Activated CD8-positive, alpha-beta T cell treated with anti-CD3 and anti-CD28 coated beads for 36 hours (primary cell): ENCODE measurements at places on chromosomes 5 and 9.

- DNase-seq = no peak
Observed at GRCh38 chr5:89445106-89445745, 562.2 kb upstream of the MEF2C start.

DNA sequence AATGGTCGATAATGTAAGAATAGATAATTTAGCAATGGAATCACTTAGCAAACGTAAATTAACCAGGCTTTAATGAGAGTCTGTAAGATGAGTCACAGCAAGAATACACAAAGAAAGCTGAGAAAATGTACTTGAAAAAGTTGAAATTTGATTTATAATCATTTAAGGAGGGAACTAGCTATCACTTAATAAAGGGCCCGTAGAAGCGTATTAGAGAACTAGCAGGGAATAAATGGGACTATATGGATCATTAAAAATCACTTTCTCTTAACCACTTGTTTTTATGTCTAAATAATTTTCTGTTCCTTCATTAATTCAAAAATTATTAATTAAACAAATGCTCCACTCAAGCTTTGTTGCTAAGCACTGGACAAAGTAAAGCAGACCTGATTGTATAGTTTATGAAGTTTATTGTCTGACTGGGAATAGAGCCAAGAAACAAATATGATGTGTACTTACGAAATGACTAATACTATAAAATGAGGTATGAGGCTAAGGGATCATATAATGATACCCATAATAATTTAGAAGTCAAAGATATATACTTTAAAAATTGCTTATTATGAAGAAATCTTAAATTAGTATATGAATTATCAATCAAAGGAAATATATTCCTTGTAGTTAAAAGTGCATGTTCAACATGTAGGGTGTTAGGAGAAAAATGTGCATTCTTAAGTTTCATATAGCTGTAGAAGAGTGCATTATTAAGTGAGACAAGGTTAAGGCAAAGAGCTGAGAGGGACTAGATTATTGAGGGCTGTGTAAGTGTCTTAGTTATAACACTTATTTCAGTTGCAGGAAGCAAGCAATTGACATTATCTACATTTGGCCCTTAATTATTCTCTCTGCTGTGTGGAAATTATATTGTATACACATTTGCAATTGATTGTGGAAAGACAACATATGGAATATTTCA, 196.8 kb downstream of the PRDM9 start:
- no peak for DNase-seq

GRCh38 chr5:107653685-107654084, 17.1 kb downstream of the EFNA5 start:
- no peak for DNase-seq

- DNase-seq = no peak
Observed at GRCh38 chr5:150124596-150124995, 31.0 kb downstream of the PDGFRB start.

DNA sequence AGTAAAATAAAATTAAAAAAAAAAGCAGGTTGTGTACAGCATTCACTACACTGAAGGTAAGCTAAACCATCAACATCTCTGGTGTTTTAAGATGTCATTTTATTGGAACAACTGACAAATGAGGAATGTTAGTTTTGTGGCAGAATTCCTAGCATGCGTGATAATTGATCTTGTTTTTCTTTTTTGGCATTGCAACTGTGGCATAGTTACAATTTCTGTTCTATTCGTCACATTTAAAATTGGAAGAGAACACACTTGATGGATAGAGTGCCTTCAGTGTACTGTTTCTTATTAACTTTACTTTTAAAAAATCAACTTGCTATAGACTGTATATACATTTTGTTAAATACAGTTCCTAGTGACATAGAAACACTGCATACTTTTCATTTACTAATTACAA, 43.6 kb upstream of the TNFSF15 start:
- no peak for DNase-seq

- DNase-seq = no peak
Observed at GRCh38 chr9:121561385-121562222, 62.0 kb upstream of the GGTA1 start.

DNA sequence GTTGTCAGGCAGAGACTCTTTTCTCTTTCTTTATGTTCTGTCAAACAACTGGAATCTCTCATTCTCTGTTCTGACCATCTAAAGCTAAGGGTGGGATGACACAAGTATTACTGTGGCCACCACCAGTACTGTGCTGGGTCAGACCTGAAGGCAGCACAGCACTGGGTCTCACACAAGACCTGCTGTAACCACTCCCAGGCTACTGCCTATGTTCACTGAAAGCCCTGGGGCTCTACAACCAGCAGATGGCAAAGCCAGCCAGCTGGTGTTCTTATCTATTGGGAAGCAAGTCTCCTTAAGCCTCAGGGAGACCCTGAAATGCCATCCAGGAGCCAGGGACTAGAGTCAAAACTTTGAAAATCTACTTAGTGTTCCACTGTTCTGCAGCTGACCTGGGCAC, 189.5 kb downstream of the SLCO4C1 start:
- no peak for DNase-seq

GRCh38 chr5:154193701-154194121, 3.2 kb downstream of the GALNT10 start:
- no peak for DNase-seq

- no peak for DNase-seq
Observed at GRCh38 chr5:170315154-170315553, 17.6 kb upstream of the LCP2 start.

DNA sequence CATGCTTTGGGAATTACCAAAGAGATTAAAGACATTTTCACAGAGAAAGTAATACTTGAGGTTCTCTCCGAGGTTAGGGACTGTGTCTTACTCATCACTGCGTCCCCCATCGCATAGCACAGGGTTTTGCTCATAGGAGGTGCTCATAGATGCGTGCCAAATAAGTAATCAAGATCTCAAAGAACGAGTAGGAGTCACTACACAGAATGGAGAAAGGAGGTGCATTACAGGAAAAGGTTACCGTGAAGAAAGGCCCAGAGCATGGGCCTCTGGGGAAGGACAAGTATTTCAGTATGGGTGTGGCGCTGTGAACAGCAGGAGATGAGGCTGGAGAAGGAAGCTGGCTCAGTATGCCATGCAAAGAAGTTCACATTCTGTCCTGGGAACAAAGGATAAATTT, 182.4 kb downstream of the ACTL7B start:
- DNase-seq = no peak

DNA sequence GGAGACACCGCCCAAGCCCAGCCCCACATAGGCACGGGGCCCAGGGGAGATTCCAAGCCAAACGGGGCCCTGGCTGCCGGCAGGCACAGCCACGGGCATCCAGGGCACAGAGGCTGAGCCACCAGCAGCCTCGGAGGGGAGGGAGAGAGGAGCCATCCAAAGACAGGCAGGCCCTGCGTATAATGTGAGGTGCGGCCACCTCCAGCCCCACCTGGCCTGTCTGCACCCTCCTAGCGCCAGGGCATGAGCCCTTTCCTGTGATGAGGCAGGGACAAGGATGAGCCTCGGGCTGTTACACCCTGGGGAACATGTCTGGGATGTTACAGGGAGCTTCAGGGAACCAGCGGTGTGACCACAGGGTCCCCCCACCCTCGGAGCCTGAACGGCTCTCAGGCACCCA, 1.1 kb upstream of the CCDC187 start:
- DNase-seq = no peak

- no peak for DNase-seq
Observed at GRCh38 chr9:108479989-108480652, 375.7 kb downstream of the ACTL7B start.

- DNase-seq = no peak
Observed at GRCh38 chr9:120558454-120558853, 21.5 kb downstream of the CDK5RAP2 start.

DNA sequence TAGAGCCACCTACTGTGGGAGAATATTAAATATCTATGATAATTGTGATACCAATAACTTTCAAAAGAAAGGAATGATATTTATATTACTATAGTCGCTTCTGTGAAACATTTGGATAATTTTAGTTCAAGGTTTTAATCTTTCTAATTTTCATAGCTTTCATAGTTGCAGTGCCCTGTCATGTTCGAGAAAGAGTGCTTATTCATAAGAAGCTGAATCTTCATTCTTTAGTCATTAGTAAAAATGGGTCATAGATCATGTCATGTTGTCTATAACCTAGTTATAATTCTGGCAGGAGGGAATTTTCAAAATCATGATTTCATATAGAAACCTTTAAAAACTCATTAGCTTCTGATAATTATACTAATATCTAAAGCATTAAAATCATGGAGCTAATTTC, 685.6 kb downstream of the CETN3 start:
- no peak for DNase-seq

DNA sequence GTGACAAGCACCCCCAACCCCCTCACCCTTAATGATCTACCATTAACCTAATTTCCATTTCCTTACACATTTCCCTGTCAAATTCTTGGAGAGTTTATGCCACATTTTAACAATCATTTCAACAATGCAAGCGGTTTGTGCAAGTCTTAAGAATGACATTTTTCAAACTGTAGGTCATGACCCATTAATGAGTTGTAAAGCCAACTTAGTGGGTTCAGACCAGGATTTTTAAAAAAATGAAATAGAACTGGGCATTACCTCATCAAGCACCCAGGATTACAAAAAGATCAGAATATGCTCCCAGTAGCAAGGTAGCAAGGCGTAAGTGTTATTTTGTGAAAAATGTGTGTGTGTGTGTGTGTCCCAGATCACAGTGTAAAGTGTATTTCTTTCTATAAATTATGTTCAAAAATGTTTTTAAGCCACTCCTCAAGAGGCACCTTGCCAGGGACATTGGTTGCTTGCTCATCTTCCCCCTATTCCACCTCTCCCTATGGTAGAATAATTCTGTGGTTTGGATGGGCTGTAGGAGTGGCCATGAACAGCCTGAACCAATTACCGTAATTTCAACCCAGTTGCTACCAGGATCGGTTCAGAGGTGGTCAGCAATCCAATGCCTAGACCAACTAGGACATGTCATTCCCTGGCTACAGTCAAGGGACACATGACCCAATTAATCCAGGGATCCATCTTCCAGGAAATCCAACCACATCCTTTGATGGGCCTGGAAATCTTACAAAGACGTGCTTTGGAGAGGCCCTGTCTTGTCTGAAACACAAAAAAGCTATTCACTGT, 14.4 kb upstream of the TGFBR1 start:
- no peak for DNase-seq

DNA sequence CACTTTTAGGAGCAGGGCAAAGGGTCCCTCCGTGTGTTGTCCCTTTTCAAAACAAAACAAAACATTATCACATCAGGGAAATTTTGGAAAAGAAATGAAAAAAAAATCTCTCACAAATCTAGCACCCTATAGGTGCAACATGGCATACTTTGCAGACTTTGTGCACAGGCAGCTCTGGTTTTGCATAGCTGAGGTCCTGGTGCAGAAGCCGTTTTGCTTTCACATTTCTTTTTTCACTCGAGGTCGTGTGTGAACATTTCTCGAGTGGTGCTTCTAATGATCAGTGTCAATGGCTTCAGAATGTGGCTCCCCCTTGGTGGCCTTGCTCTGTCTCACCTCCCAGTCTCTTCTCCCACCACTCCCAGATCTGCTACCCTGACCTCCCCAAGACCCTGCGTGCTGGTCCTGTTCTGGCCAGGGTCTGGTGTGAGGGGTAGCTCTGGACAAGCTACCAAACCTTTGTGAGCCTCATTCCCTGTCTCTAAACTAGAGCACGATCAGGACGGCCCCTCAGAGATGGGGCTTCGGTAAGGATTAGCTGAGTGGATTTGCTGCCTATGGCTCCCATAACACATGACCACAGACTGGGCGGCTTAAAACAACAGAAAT, 258.0 kb downstream of the NSG2 start:
- no peak for DNase-seq

GRCh38 chr5:121725450-121725849, 126.2 kb upstream of the FTMT start:
- no peak for DNase-seq

DNA sequence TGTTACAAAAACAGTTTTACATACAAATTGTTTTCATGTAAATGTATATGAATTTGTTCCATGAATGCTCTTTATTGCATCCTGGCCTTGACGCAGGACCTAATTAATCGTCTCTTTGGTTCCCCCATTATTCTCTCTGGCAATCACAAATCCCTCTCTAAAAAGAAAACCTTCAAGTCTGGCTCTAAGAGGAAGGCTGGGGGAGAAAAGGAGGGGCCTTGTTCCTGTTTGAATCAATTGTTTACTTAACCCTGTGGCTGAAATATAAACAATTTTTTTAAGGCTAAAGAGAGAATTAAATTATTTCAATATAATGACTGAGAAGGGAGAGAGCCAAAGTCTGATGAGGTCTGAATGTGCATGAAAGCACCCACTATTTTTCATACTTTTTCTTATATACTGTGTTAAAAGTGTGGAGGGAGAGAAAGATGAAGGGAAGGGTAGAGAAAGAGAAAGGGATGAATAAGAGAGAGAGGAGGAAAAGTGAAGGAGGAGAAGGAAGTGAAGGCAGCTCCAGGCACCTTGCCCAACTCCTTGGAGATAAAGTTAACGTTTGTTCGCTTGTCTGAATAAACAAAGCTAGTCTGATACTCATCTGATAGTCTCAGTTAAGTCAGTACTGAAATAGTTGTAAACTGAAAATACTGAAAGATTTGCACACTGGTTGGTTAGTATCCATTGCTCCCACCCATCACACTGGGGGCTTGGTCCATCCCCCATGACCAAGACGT, 116.4 kb upstream of the SPDL1 start:
- DNase-seq = no peak

- DNase-seq = peak; percentile 20
Observed at GRCh38 chr5:154157483-154158378, 32.8 kb upstream of the GALNT10 start.

GRCh38 chr5:98993512-98993911, 64.7 kb upstream of the CHD1 start:
- no peak for DNase-seq

- no peak for DNase-seq
Observed at GRCh38 chr5:172769616-172770373, 1.2 kb downstream of the DUSP1 start.

- DNase-seq = no peak
Observed at GRCh38 chr9:2758898-2759510, 41.7 kb downstream of the KCNV2 start.

DNA sequence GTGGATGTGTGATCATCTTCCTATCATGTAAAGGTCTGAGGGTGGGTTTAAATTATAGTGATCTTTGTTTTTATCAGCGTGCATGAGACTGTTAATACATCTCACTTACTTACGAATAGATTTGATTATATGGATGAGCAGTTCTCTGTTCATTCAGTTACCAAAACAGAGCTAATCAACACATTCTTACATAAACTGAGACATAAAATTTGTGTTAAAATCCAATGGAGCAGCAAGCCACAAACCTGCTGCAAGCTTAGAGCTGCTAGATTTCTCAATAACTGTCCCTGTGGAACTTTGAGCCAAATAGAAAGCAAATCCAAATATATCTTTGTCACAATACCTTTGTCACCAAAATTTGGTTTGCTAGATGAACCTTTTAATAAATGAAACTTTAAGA, 50.1 kb downstream of the NUDT12 start:
- DNase-seq = no peak

DNA sequence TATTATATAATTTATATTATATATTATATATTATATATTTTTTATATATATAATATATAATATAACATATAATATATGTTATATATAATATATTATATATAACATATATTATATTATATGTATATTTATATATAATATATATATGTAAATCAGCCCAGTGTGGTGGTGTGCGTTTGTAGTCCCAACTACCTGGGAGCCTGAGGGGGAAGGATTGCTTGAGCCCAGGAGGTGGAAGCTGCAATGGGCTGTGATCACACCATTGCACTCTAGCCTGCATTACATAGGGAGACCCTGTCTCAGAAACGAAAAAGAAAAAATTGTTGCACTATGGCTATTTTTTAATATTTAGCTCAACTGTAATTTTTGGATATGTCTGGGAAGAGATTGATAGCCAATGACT, 52.4 kb downstream of the NSD1 start:
- no peak for DNase-seq

- DNase-seq = peak; percentile 50
Observed at GRCh38 chr5:107958861-107959260, 288.1 kb upstream of the EFNA5 start.
